ENCODE measurements at places on chromosomes 16 and 17.

- DNase-seq = no peak
Observed at GRCh38 chr17:82053130-82053529, 1.4 kb downstream of the GPS1 start.

DNA sequence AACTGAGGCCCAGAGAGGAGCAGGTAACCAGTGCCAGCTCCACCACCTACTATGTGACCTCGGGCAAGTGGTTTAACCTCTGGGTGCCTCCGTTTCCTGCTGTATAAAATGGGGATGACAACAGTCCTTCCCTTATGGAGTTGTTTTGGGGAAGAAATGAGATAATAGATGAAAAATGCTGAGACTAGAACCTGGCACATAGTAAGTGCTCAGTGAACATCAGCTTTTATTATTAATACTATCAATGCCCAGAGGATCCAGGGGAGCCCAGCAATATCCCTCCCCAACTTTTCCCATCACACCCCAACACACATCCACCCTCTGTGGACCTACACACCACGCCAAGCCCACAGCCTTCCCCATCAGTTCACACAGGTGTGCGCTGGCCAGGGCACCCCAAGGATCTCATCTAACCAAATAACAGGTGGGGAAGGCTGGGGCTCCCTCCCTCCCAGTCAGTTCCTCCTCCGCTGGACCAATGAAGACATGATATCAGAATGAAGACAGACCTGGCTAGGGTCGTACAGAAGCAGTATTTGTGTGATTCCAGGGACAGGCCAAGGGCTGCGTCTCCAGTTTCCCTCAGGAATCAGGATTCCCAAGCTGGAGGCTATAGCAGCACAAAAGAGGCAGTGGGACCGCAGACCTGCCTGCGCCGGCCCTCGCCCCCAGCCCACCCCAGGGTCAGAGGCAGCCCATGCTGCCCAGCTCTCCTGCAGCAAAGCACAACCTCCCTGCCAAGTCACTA is 1.8 kb downstream of the ATP2A3 start:
- no peak for DNase-seq

DNA sequence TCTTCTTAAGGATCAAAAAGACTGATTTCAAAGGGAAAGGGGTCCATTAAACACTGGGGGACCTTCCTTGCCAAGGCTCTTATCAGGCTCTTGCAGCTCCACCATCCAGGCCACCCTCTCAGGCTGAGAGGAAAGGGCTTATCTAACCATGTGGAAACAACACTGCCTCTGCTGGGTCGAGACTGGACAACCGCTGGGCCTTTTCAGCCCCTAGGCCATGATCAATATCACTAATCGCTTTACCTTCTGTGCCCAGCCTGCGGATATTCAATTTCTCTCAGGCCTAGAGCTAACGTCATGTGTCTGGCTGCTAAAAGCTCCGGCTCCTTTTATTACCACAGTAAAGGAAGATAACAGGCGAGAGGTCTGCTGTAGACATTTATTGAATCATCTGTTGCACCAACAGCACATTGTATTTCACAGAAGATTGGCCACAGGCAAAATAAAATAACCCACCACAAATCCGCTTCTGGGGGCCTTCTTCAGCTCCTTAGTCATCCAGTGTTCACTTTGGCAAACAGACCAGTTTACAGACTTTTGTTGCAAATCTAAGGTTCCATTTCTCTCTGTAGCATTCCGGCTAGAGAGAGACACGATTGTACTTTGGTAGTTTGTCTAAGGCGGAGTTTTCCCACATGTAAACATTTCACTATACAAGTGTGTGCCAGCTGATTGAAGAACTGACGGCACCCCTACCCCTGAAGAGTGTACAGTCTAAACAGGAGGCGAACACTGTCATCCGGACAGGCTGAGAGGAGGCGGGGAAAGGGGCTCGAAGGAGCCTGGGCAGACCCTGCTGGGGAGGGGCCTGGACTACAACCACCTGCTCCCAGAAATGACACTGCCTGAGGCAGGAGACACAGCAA is 13.9 kb downstream of the CYB561 start:
- DNase-seq = no peak

DNA sequence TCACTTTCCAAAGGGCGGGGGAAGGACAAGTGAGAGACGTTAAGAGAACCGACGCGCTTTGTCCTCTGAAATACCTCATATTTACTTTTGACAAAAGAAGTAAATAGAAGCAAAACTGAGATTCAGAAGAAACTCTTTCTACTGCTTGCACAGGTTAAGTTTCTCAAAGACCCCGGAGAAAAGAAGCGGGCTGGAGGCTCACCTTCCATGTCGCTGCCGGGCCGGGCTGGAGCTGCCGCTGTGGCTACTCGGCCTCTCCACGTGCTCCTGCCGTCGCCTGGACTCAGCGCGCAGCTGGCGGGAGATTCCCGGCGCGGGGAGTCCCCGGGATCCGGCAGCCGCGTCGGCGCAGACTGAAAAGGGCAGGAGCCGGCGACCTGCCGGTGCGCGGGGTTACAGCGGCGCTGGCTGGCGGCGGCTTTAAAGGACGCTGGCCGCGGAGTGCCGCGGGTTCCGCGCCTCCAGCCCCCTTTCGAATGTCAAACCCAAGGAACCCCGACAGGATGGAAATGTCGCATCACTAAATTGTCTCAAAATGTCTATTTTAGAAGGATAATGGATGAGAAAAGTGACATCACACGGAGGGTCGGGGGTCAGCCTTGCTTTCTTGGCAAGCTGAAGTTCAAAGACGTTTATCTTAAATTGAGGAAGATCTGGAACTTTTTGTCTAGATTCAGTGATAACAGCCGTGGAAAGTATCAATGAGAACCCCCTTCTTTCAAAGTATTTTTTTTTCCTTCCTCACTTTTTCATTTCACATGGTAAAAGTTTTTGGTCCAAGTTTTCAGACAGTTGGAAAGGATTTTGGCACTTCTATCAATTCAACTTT is at the start of gene IKZF3:
Gene IKZF3, minus strand, starts transcription at position 395 of the 829 bp plus-strand sequence. Its CDS starts 186 bp downstream, at position 209.
- peak; percentile 65 for DNase-seq

DNA sequence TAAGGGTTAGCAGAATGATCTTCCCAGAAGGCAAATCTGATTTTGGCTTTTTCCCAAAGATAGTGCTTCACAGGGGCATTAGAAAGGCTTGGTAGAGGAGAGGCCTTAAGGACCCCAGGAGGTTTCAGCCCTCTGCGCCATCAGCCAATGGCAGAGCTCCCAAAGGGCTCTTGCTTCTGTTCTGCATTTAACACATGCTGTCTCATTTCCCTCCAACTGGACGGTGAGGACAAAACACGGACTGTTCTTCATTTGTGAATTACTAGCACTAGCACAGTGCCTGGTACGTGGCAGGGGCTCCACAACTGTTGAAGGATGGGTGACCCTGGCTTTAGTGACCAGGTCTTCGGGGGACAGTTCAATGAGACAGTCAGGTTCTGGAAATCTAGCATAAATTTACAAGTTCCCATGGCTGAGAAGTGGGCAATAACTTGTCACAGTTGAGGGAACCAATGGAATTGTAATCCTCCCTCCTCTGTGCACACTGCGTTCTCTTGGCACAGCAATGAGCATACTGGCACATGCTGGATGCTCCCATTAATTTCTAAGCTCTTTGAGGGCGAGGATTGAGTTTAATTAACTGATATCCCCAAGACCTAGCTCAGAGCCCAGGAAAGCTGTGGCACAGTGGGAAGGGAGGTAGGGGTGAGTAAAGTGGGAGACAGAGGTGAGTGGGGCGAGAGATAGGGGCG is 45.4 kb downstream of the COG7 start:
- DNase-seq = no peak

GRCh38 chr16:3776316-3776715 is 59.0 kb upstream of the TRAP1 start:
- DNase-seq = no peak

DNA sequence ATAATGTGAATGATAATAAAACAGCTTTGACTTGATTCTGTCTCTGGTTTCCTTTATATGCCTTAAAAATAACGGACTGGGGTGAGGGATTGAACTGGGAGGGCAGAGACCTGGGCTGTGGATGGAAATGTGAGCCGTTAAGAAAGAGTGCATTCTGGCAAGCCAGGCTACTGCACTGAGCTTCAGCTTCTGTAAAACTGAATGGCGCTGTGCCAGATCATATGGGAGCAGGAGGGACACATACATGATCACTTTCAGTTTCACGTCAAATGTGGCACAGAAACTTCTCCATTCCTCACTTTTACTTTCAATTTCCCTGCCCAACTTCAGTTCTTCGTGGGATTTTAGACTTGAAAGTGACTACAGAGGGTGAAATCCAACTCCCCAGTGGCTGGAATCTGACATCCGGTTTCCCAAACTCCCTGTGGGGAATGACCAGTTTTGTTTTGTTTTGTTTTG is 1.1 kb downstream of the MT2A start:
- DNase-seq = peak; percentile 59

GRCh38 chr17:1608676-1609075 is 20.0 kb downstream of the SLC43A2 start:
- no peak for DNase-seq

GRCh38 chr16:372302-372983 is 2.1 kb upstream of the MRPL28 start:
- DNase-seq = no peak

- no peak for DNase-seq
Observed at GRCh38 chr16:17591655-17592405, 121.1 kb upstream of the XYLT1 start.

- no peak for DNase-seq
Observed at GRCh38 chr16:23907457-23907902, 71.7 kb downstream of the PRKCB start.

DNA sequence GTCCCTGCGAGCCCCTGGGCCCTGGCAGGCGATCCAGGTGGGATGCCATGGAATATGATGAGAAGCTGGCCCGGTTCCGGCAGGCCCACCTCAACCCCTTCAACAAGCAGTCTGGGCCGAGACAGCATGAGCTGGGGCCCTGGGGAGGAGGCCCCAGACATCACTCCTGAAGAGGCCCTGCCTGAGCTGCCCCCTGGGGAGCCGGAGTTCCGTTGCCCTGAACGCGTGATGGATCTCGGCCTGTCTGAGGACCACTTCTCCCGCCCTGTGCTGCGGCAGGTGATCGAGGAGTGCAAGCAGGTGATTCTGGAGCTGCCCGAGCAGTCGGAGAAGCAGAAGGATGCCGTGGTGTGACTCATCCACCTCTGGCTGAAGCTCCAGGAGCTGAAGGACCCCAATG is 33.1 kb downstream of the CDRT15L2 start:
- DNase-seq = no peak

DNA sequence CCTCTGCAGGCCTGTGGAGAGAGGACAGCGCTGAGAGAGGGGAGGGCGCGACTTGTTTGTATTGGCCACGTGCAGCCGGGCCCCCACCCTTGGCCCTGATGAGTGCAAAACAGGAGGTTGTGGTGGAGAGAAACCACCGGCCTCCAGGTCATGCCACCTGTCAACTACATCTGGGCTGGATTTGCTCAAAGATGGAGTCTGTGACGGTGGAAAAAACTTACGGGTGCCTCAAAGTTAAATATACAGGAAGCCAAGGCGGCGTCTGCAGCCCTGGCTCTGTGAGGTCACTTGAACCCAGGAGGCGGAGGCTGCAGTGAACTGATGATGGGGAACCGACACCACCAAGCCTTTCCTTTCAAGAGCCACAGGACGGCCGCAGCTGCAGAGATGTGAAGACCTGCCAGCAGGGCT is 15.7 kb downstream of the C16orf74 start:
- peak; percentile 28 for DNase-seq

DNA sequence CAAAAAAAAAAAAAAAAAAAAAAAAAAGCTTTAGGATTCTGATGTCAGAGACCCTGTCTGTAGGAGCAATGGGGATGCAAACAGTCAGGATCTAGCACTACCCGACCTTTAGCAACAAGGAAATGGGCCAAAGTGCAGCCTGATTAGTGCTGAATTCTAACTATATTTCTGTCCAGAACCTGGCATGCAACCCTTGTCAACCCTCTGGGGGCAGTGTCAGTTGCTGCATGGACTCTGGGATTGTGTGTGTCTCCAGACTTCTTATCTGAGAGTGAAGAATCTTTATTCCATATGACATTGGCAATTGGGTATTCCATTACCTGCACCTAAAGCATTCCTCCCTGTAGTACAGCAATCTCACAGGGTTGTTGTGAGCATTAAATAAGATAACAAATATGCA is 120.3 kb upstream of the CRHR1 start:
- no peak for DNase-seq

DNA sequence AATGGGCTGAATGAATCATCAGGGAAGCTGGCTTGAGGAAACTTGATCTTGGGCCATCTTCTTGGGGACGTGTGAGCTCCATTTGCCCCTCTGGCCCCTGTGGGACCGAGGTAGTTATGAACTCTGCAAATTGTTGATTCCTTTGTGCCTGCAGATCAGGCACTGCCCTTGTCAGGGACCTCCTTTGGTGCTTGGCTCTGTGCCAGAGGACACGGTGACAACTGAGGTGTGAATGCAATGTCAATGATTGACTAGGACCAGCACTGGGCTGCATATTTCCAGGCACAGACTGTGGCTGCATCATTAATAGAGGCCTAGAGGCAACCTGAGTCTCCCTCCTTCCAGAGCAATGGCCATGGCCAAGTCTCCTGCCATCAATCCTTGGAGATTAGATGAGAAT is 23.8 kb downstream of the PDILT start:
- no peak for DNase-seq

GRCh38 chr16:24041834-24042631 is 206.2 kb downstream of the PRKCB start:
- DNase-seq = peak; percentile 63

DNA sequence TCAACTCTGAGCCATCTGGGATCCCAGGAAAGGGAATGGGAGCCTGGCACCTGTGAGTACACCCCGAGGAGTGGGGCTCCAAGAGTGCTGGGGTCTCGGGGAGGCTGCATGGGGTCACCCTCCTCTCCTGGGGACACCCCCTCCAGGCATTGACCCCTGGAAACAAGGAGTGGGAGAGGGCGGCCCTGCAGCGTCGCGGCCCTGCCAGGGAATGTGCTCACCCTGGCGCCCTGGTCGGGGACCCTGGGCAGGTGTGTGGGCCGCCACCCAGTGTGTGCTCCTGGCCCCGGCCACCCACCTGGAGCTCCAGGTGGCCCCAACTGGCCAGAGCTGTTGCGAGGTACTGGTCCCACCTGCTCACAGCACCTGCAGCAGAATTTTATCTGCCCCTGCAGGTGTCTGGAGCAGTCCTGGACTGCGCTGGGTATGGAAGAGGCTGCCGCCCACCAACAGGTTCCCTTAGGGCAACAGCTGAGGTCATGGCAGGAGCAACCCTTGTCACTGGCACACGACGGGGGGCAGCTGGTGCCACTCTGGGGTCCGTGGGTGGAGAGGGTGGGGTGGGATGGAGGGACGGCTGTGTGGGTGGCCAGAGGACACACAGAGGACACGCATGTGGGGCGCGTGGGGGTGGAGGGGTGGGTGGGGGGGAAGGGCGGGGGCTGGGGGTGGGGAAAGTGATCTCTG is 5.4 kb upstream of the PABPN1L start:
- no peak for DNase-seq

GRCh38 chr17:42531455-42532354 is 4.3 kb upstream of the NAGLU start:
- peak; percentile 32 for DNase-seq

DNA sequence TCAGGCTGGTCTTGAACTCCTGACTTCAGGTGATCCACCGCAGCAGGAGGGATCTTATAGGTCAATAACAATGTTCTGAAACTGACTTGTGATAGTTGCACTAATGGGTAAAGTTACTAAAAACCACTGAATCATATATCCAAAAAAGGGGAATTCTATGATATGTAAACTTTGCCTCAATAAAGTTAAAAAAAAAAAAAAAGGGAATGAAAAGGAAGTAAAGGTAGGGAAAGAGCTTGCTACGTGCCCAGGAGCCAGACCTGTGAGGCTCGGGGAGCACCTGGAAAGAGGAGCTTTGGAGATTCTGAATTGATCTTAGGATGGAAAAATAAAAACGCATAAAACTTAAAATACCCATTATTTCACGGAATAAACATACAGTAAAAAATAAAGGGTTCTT is 20.8 kb upstream of the TRAP1 start:
- no peak for DNase-seq
